NCI-H1092 (cell line): ENCODE measurements at places on chromosomes 7 and 10.

DNA sequence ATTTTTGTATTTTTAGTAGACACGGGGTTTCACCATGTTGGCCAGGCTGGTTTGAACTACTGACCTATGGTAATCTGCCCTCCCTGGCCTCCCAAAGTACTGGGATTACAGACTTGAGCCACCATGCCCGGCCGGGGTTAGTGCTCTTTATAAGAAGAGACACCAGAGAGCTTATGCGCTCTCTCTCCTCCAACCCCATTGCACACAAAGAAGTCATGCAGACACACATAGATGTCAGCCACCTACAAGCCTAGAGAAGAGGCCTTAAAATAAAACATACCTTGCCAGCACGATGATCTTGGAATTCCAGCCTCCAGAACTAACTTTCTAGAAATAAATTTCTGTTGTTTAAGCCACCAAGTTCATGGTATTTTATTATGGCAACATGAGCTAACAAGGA lies 10.0 kb upstream of the FAM53B start:
- no peak for DNase-seq

- DNase-seq = no peak
These were observed 61.1 kb downstream of the SLC29A4 start for GRCh38 chr7:5343884-5344283.

- DNase-seq = no peak
These were observed 227.8 kb upstream of the PITRM1 start for GRCh38 chr10:3400348-3400747.

DNA sequence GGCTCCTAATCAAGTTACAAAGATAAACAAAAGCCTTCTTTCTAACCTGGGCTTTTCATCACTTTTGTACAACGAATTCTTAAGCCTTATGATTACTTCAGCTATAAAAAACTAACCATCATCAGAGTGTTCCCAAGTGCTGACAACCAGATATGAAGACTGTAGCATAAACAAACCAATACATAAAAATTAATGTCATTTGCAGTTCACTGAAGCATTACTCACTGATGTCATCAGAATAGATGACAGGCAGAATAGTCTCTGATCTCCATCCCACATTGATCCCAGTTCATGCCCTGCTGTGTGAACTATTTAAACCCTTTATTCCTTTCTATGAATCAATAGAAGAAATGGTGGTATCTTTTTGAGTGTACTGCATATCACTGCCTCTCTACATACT lies 84.4 kb downstream of the DNAJC1 start:
- DNase-seq = no peak

- DNase-seq = no peak
These were observed 8.5 kb downstream of the C10orf90 start for GRCh38 chr10:126661841-126662515.

GRCh38 chr7:41579961-41580935 lies 122.6 kb downstream of the INHBA start:
- DNase-seq = no peak

DNA sequence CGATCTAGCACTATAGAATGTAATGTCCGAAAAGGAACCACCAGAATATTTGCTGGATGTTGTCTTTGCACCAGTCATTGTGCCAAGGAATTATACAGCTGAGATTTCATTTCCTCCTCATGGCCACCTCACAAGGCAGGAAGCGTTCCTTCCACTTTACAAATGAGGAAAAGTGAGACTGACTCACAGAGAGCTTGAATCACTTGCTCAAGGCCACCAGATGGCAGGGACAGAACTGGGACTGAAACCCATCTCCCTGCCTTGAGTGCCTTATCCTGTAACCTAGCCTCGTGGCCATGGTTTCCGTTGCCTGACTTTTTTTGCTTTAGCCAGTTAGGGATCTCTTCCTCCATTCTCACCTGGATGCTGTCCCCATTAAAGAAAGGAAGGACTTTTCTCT lies 44.7 kb upstream of the PDZD8 start:
- no peak for DNase-seq

DNA sequence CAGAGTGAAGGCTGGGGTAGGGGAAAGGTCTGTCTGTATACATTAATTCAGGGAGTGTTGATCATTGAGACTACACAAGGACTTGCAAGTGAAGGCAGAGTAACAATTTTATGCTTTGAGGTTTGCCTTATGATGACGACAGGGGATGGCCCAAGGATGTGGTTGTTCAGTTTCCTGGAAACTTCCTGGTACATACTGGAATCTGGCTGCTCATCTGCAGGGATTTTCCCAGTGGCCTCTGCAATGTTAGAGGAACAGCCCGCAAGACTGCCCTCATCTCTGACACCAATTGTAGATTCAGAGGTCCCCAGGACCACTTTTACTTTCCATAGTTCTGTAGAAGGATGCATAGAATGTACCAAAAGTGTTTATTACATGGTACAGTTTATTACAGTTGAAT lies 189.6 kb downstream of the TMEM178B start:
- DNase-seq = no peak
